ENCODE measurements at places on chromosomes 3 and 15.

GRCh38 chr3:52854013-52854412 lies 19.2 kb upstream of the MUSTN1 start:
- no peak for DNase-seq

- DNase-seq = no peak
These were observed 22.7 kb upstream of the SLC28A1 start for GRCh38 chr15:84861781-84862180.

- no peak for DNase-seq
These were observed 135.0 kb upstream of the CCNL1 start for GRCh38 chr3:157294953-157295352.

DNA sequence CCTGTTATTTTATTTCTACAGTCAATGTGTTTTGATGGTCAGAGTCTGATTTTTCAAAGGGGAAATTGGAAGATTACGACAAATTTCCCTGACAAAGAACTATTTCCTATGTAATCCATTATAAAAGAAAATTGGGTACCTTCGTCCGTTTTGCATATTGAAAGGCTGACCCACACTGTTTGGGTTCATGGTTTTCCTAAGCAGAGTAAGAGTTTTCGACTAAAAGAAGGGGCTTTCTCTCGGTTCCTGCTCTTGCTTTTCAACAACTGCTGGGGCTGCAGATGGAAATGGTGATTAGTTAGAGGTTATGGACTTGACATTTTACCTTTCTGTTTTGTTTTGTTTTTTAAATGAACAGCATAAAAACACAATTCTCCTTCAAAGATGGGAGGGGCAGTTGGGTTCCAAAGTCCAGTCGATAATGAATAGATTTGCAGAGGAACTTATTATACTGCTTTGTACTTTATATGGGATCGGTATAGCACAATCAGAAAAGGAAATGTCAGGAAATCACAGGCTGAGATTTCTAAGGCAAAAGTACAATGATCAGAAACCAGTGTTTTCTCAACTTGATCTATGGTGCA lies 978 bp downstream of the KCNMB2 start:
- no peak for DNase-seq

DNA sequence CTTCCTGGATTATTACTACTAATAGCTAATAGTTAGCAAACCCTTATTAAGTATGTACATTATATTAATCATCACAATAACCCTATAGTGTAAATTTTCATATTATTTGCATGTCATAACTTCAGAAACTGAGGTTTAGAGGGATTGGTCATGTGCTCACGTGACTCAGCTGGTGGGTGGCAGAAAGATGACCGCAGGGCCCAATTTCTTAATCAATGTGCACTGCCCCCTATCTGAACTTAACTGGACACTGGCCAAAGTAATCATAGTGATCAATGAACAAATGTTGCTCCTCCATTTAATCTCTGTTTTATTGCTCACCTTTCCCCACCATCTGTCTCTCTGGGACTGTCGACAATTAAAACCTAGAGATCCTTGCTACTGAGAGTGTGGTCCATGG lies 52.2 kb downstream of the PLD1 start:
- no peak for DNase-seq

DNA sequence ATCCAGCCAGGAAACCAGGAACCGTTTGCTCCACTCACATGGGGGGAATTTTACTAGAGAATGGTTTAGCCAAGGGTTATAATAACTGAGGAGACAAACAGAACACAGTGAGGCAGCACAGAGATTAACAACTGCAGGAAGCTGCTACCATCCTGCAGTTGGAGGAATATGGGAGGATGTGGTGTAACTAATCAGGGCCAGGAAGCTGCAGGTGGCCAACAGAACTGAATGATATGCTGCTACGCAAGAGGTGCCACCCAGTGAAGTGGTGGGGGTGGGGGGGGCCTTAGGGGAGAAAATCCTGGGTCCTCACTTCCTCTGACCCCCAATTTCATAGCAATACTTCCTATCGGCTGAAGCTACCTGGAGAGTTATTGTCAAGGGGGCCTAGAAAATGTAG lies 306.4 kb upstream of the STT3B start:
- DNase-seq = no peak

DNA sequence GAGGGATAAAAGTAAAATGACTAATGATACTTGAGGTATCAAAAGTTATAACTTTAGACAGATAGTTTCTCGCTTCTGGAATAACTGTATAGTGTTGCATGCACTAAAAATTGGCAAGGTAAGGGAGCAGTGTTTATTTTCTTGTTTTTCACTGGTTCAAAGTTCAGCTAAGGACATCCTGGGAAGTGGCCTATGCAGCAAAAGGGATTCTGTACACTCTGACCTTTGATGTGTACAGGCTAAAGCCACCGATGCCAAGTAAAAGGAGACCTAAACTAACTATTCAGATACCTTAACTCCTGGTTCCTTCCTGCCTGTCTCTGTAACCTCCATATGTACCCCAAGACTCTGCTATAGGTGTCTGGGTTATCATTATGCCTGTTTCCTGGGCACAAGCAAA lies 1.7 kb downstream of the FBXO40 start:
- no peak for DNase-seq

DNA sequence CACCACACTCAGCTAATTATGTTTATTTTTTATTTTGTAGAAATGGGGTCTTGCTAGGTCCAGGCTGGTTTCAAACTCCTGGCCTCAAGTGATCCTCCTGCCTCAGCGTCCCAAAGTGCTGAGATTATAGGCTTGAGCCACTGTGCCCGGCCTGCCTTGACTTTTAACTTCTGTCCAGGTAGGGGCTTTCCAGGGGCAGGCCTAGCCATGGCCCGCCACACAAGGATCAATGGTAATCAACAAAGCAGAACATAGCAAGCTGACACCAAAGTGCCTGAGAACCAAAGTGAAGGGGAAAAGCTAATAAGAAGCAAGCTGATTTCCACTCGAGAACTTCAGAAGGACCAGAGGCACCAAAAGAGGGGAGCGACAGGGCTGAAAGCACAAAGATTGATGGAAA lies 9.4 kb upstream of the CRTC3 start:
- DNase-seq = no peak

DNA sequence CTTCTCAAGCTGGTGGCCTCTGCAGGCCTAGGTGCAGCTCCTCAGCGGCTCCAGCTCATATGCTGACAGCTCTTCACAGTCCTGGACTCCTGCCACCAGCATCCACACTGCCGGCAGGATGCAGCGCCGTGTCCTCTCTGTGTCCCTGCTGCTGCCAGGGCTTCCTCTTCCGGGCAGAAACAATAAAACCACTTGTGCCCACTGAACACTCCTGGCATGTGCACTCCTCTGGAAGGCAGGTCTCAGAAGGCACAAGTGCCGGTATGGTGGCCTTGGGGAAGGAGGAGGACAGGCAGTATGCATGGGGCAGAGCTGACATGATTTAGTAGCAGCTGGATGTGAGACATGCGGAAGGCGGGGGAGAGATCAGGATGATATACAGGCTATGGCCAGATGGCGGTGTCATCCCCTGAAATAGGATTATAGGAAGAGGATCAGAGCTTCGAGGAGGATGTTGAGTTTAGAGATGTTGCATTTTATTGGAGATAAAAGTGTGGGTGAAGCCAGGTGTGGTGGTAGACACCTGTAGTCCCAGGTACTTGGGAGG lies 7.5 kb upstream of the MAN2A2 start:
- no peak for DNase-seq

DNA sequence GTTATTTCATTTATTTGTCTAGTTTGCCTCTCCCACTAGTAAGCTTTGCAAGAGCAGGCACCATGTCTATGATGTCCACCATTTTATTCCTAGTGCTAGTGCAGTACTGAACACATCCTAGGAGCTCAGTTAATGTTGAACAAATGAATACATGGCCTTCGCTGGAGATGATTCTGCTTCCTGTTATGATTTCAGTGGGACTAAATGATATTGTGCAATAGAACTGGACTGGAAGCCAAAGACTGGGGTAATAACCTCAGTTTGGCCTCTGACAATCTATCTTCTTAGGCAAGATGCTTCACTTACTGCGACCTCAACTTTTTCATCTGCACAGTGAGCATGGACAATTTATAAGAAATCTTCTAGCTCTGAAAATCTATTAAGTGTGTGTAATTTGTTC lies 191.3 kb downstream of the ADAMTSL3 start:
- DNase-seq = no peak

GRCh38 chr3:10500717-10501663 lies 4.4 kb downstream of the ATP2B2 start:
- no peak for DNase-seq

DNA sequence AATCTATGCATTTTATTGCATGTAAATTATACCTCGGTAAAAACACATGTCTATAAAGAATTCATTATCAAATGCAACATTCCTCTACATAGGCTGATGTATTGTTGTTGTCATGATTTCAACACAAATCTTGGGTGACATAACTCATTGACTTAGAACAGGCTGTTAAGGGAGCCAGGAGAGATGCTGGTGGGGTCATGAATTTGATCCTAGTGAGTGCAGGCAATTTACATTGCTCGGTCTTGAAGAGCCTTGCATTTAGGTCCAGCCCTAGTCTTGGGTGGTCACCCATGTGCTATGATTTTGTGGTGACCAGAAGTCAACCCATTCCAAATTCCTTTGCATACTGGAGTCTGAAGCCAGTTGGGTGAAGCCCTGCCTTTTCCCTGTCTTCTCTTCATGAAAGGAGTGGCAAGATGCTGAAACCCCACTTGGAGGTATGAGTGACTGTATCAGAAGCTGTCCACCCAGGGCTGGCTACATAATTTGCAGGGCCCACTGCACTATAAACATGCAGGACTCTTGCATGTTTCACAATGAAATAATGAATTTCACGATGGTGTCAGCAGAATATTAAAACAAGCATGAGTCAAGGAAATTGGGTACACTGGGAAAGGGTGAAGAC lies 59.2 kb downstream of the RPLP1 start:
- DNase-seq = no peak

- DNase-seq = no peak
These were observed 24.1 kb downstream of the GABPB1 start for GRCh38 chr15:50330921-50331320.

DNA sequence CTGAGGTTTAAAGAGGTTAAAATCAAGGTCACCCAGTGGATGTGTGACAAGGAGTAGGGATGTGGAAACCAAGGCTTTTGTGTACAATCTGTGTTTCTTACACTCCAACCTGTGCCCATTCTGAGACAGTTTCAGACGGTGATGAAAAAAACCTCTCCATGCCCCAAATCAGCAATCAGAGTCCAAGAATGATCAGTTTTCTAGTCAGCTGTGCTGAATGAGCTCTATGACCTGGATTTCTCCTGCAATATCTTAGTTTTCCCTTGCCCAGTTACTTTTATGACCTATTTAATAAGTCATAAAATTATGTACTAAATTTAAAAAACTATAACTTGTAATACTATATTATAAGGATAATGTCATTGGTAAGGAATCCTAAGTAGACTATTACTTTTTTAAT lies 37.5 kb upstream of the CBLB start:
- no peak for DNase-seq

DNA sequence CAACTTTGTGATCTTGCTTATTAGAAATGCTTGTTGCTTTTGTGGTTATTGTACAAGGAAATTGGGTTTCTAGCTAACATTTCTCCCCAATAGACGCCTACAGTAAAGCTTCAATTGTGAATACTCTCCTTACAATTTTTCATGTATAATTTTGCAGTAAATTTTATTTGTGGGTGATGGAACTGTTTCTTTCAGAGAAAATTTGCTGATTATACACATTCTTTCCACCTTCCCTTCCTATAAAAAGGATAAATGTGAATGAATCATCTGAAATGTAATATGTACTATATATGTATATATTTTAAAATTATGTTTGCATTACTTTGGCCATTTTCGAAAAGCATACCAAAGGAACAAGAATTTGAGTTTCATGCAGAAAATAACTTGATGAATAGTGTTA lies 162.7 kb upstream of the CRBN start:
- no peak for DNase-seq

- DNase-seq = no peak
These were observed 149.7 kb upstream of the SUCLG2 start for GRCh38 chr3:67804089-67804488.

GRCh38 chr3:172904711-172905373 lies 154.3 kb downstream of the ECT2 start:
- DNase-seq = no peak

DNA sequence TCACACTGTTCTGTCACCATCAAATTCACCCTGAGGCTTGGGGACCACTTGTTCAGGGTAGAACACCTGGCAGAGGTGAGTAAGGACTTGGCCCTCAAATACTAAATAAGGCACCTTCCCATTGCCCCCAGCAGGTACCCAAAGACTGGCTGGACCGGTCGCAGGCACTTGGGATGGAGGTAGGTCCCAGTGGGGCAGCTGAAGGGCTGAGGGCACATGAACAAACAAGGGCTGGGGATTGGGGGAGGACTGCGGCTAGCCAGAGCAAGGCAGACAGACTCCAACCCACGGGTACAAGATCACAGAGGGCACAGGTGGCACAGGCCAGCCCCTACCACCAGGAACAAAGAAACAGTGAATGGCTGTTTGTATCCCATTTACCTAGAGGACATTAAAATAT lies 1.9 kb downstream of the MRPS25 start:
- DNase-seq = no peak

- DNase-seq = no peak
These were observed 13.6 kb upstream of the CSRNP1 start for GRCh38 chr3:39166932-39167532.

GRCh38 chr15:70480196-70480856 lies 283.0 kb downstream of the UACA start:
- peak; percentile 56 for DNase-seq

GRCh38 chr15:73956743-73957135 lies 30.5 kb downstream of the LOXL1 start:
- no peak for DNase-seq

GRCh38 chr3:175307642-175308041 lies 448.5 kb downstream of the NAALADL2 start:
- DNase-seq = no peak

DNA sequence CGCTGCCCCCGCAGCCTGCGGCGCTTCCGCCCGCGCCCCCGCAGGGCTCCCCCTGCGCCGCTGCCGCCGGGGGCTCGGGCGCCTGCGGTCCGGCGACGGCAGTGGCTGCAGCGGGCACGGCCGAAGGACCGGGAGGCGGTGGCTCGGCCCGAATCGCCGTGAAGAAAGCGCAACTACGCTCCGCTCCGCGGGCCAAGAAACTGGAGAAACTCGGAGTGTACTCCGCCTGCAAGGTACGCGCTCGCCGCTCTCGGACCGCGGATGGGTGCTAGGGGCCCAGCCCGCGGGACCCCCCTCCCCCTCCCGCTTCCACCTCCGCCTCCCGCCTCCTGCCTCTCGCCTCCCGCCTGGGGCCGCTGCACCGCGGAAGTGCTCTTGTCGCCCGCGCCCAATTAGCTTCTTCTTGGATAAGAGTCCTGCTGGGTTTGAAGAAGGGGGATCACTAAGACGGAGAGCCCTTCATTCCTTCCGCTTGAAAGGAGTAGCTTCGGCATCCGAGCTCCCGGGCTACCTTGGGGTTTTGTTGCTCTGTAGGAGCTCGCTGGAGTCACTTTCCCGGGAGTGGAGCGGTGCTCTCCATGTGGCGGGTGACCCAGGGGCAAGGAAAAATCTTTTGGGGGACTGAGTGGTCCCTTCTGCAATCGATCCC lies 426 bp downstream of the KAT2B start:
- DNase-seq = peak; percentile 45

All from activated gamma-delta T cell treated with anti-CD3 and anti-CD28 coated beads, Interleukin-2, amount 50 U/mL, for 16 hours (primary cell).